ENCODE measurements at places on chromosomes 12 and 14. TPM values are rescaled to one million over a fixed set of nuclear protein-coding genes. Genes with fewer than 3 reads are reported as not detected.

TMEM229B gene
- 35.1 TPM for total RNA-seq

OTOGL gene
- 0.46 TPM for total RNA-seq

MYH6 gene
- under 0.01 TPM for total RNA-seq

DHRS2 gene
- total RNA-seq = 0.92 TPM

KRT71 gene
- total RNA-seq = not detected

ANKRD33 gene
- total RNA-seq = not detected

SLC6A15 gene
- 82.8 TPM for total RNA-seq

RBM19 gene
- 21.9 TPM for total RNA-seq
